ENCODE measurements at places on chromosomes 7 and 10.

- no peak for DNase-seq
Measured at GRCh38 chr7:108568801-108569380, 615 bp downstream of the THAP5 start.

- DNase-seq: no peak
Measured at GRCh38 chr10:100829097-100829870, 83.5 kb upstream of the SLF2 start.

- no peak for DNase-seq
Measured at GRCh38 chr7:1134951-1135350, 25.0 kb downstream of the ZFAND2A start.

DNA sequence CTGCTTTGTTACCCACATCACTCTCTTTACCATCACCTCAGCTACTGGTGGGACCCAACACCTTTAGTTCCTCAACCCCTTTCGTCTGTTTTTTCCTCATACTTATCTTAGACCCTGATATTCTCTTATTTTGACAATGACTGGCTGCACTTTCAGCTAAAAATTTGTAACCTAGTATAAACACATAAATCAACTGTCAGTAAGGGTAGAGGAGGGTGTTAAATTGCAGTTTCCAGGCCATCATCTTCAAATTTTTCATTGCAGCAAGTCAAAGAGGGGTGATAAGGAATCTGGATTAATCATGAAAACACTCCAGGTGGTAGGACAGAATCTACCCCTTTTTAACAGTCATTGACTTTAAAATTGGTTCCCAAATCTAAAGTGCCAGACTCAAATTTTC, 27.9 kb downstream of the SEMA3D start:
- no peak for DNase-seq

GRCh38 chr10:934746-935406, 3.4 kb upstream of the LARP4B start:
- DNase-seq: no peak

DNA sequence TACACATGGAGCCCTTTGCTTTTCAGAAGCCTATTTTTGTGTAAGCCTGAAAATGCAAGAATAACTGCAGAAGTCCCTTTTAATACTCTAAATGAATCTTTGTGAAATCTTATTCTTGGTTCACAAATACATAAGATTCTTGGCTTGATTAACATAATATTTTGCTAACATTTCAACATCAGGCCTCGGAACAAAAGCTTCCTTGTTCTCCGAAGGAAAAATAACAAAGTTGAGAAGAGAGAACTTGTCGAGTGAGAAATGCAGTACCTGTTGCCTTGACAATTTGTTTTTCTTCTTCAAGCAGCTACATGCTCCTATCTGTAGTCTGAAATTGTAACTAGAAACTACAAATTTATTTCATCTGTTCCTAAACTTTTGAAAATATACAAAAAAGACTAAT, 8.5 kb downstream of the NT5C2 start:
- DNase-seq: no peak

GRCh38 chr10:65611592-65611991, 1314.2 kb upstream of the LRRTM3 start:
- DNase-seq: no peak

DNA sequence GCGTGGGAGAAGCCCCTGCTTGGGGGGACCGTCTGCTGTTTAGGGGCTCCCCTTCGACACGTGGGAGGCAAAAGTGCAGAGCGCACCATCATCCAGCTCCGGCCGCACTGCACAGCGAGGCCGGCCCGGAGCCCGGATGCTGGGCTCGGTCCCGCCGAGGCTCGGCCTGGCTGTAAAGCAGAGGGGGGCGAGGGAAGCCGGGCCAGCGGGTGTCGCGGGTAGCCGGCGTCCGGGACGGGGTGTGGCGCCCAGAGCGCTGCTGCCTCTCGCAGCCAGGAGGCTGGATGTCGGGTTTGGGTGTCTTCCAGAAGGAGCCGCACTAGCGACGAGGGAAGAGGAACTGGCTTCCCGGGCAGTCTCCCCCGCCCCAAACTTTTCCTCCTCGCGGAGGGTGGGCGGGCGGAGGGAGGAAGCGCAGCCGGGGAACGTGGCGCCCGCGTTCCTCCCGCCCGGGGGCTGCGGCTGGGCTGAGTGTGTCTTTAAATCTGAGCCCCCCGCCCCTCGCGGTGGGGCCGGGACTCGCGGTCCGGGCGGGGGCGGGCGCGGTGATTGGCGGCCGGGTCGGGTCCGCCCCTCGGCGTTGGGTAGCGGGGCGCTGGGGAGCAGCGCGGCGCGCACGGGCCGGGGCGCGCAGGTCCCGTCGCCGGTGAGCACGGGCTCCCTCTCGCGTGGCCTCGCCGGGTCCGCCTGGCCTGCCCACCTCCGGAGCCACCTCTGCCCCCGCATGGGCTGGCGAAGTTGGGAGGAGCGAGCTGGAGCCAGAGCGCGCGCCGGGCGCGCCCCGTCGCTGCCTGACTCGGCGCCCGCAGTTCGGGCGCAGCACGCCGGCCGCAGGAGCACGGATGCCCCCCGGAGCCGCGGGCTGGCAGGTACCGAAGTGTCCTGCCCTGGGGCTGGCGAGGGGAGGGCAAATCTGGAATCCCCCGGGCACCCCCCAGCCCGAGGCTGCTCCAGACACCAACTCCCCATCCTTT, at the start of gene PALD1:
Gene PALD1, plus strand, starts transcription at position 577 of the 974 bp plus-strand sequence. CDS start 47,185 bp downstream, outside the sequence.
- peak; percentile 58 for DNase-seq

- DNase-seq: no peak
Measured at GRCh38 chr10:78769526-78769925, 299.2 kb upstream of the ZMIZ1 start.

GRCh38 chr10:44465401-44466115, 80.7 kb upstream of the CXCL12 start:
- DNase-seq: no peak

DNA sequence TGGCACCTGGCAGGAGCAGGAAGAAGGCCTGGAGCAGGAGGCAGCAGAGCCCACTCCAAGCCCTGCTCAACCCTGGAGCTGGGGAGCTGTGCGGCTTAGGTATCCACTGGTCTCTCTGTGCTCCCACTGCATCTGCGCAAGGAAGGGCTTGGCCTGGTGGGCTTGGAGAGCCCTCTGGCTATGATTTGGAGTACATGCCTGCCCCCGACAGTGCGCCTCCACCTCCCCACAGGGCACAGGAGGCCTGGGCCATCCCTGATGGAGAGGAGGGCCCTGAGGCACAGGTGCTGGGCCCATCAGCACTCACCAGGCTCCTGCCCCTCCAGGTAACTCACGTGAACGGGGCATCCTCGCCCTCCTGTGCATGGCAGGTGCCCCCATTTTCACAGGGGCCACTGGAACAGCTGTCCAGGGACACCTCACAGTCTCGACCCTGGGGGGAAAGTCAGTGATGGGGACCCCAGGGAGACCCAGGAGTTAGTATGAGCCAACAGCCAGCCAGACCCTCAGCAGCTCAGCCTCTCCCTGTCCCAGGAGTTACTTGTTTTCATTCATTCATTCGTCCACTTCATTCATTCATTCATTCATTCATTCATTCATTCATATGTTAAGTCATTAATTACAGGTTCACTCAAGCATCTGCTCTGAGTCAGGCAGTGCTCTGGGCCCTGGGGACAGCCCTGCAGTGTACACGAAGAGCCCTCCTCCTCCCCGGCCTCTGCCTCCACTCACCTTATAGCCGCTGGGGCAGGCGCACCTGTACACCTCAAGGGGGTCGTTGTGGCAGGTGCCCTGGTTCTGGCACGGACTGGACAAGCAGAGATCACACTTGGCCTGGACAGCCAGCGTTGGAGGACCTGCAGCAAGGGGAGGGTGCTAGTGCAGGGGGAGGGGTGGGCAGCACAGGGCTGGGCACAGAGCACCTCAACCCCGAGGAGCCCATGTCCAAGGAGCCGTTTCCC, 167.2 kb downstream of the SLIT1 start:
- DNase-seq: no peak

- no peak for DNase-seq
Measured at GRCh38 chr7:142802301-142802700, 31.5 kb downstream of the PRSS2 start.

- DNase-seq: no peak
Measured at GRCh38 chr7:154886591-154886990, 116.3 kb downstream of the PAXIP1 start.

- peak; percentile 84 for DNase-seq
Measured at GRCh38 chr10:97196223-97197029, 10.7 kb upstream of the SLIT1 start.

- DNase-seq: no peak
Measured at GRCh38 chr10:45427262-45427969, 53.4 kb downstream of the ALOX5 start.

DNA sequence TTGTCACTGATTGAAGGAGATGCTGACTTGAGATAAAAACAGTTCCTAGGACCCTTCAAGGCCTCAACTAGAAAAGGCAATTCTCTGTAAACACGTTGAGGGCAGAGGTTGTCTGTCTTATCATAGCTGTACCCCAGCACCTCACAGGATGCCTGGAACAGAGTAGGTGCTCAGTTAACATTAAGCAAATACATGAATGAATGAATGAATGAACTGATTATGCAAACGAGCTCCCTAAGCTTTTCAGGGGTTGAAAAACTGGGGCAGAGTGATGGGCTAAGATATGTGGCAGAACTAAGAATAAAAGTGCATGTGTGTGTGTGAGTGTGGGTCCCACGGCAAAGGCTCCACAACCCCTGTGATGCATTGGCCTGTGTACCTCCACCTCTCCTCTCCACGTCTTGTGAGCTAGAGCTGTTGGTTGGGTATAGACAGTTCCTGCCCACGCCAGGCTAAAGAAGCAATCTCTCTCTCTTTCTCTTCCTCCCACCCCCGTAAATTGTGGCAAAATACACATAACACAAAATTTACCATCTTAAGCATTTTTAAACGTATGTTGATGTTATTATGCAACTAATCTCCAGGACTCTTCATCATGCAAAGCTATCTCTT, 20.9 kb upstream of the SMC3 start:
- DNase-seq: no peak

GRCh38 chr7:91421018-91421417, 156.8 kb downstream of the FZD1 start:
- DNase-seq: no peak

- DNase-seq: no peak
Measured at GRCh38 chr10:132709471-132709951, 76.4 kb downstream of the NKX6-2 start.

- DNase-seq: no peak
Measured at GRCh38 chr7:101812595-101812994, 4.8 kb upstream of the CUX1 start.

- no peak for DNase-seq
Measured at GRCh38 chr7:2175514-2175913, 57.2 kb downstream of the MAD1L1 start.

DNA sequence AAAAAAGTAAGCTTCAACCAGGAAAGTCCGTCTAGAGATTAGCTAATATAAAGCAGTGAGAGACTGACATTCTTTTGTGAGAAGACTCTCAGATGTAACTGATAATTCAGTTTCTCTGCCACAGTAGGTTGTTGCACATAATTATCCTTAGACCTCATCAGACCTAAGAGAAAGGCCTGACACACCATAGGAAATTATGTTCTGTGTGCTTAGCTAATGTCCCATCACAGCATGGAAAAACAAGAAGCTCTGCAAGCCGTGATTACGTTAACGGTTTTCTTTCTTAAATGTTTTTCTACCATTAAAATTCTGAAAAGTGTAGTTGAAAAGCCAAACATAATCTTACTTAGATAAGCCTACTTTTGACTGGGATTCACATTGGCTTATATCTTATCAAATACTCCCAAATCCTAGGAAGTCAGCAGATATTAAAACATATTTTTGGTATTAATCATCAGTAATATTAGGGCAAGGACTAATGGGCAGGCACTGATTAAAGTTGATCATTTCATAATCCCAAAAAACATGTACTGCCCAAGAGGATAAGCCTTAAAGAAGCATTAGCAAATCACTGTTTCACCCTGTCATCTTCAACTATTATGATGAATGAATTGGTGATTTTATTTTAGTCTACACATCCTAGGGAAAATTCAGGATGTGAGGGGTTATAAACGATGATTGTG, 5.2 kb downstream of the CSTF2T start:
- DNase-seq: no peak

DNA sequence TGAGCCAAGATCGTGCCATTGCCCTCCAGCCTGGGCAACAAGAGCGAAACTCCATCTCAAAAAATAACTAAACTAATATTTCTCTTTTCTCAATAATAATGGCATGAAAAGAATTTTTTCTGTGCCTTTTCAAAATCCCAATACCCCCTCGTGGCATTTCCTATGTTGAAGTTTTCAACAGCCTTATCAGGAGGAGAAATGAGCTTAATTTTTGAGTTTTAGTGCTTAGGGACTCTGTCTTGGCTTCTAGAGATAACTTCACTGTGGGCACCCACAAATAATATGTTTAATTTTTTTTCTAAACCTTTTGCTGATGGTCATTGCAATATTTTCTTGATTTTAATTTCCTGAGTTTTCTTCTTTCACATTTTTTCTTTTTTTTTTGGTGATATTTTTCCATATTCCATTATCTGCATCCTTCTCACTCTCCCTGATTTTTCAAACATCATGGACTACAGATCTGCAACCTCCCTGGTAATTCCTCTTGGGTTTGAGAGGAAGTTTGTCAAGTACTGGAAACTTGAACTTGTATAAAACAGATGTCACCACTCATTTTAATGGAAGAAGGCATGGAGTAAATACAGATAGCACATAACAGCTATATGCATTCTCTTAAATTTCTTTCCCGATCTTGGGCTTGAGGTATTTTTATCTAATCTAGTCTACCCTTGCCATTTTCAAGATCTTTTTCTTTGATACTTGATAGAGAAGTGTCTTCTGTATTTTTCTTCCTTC, 84.0 kb downstream of the KAT6B start:
- no peak for DNase-seq

- DNase-seq: no peak
Measured at GRCh38 chr7:20438248-20438647, 107.5 kb downstream of the ITGB8 start.

DNA sequence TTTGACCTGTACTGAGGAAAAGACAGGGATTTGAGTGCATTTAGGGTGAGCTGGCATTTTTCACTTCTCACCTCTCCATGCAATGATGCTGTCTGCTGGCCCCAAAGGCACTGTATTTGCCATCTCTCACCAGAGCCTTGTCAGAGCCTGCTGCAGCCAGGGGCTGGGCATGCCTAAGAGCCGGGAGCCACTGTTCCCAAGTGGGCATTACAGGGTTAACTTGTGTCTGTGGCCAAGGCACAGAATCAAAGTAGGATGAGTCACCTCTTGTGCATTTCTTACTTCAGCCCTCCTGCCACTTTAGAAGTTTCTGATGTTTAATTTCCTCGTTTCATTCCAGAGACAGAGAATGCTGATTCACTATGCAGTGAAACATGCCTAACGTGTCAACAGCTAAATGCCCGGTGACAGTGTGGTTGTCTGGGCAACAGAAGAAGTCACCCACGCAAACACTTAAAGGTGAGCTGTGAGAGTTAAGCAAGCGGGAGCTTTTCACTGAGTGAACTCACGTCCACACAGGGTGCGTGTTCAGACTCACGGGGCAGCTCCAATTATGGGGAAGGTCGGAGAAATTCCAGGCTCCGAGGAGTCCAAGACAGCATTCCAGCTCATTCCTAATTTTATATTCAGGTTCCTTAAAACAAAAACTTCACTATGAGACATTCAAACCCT, 57.1 kb upstream of the IGFBP3 start:
- no peak for DNase-seq

- no peak for DNase-seq
Measured at GRCh38 chr7:2821161-2821841, 22.8 kb downstream of the GNA12 start.

Data from NCI-H510A (cell line).